ENCODE measurements at places on chromosomes 11 and 22. TPM values are rescaled to one million over a fixed set of nuclear protein-coding genes. Genes with fewer than 3 reads are reported as not detected.

Gene RASGRP2
- 38.0 TPM for polyA plus RNA-seq

Gene BIK
- not detected for polyA plus RNA-seq

Gene SYCE3
- polyA plus RNA-seq: not detected

Gene ADAMTS15
- 27.4 TPM for polyA plus RNA-seq

Gene SYT12
- 0.07 TPM for polyA plus RNA-seq

Gene APOBEC3G
- 2.9 TPM for polyA plus RNA-seq

Gene PKDREJ
- polyA plus RNA-seq: 0.41 TPM

Gene NRIP3
- 0.93 TPM for polyA plus RNA-seq

Gene C11orf52
- 2.7 TPM for polyA plus RNA-seq

Gene SLC22A9
- 0.30 TPM for polyA plus RNA-seq

Gene OR5P2
- polyA plus RNA-seq: not detected

Gene TRIM51
- not detected for polyA plus RNA-seq

Gene FOLR2
- 30.5 TPM for polyA plus RNA-seq

Gene SH3BP1
- 6.7 TPM for polyA plus RNA-seq

Gene UCP3
- polyA plus RNA-seq: 3.7 TPM

Gene UBQLNL
- 0.16 TPM for polyA plus RNA-seq

Gene APOL5
- 1.8 TPM for polyA plus RNA-seq

Gene C22orf42
- not detected for polyA plus RNA-seq

Gene PANX2
- 0.15 TPM for polyA plus RNA-seq

Gene RASSF7
- 2.4 TPM for polyA plus RNA-seq

Gene PIH1D2
- polyA plus RNA-seq: 1.6 TPM

Gene ALKBH3
- polyA plus RNA-seq: 23.1 TPM

Gene BACE1
- polyA plus RNA-seq: 36.8 TPM

All from muscle of leg (tissue), 16 donors.